NCI-H446 (cell line): ENCODE measurements at places on chromosomes 3 and 15.

- DNase-seq, result no peak
Measured at GRCh38 chr3:59839283-59839682, 789.5 kb upstream of the CFAP20DC start.

DNA sequence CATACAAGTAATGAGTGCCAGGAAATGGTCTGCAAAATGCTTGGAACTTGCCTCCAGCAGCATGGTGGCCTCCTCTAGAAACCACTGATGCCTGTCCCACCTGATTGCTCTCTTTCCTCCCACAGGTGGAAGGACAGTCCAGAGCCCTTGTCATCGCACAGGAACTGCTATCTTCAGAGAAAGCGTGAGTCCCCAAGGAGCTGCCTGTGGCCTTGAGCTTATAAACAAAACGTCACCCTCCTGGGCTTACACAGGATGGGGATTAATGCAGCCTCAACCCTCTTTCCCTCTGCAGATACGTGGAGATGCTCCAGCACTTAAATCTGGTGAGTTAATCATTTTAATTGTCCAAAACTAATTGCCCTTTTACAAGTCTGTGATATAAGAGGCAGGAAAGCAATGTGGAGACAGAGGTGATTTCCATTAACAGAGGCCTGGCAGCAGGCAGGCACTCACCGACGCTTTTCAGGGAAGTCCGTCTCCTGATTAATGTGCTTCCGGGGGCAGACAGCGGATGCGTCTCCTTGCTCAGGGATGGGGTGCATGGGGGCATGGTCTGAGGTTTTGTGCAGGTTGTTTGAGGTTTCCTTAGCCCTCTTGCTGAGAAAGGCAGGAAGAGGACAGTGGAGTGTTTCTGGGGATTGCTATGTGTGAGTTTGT is 61.8 kb downstream of the FGD5 start:
- DNase-seq, result no peak

DNA sequence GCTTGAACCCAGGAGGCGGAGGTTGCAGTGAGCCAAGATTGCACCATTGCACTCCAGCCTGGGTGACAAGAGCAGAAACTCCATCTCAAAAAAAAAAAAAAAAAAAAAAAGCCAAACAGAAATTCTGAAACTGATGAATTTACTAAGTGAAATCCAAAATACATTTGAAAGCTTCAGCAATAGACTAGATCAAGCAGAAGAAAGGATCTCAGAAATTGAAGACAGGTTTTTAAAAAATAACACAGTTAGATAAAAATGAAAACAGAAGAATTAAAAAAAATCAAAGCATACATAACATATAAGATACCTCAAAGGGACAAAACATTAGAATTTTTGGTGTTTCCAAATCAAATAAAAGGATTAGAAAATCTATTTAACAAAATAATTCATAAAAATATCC is 114.4 kb downstream of the TP63 start:
- no peak for DNase-seq

DNA sequence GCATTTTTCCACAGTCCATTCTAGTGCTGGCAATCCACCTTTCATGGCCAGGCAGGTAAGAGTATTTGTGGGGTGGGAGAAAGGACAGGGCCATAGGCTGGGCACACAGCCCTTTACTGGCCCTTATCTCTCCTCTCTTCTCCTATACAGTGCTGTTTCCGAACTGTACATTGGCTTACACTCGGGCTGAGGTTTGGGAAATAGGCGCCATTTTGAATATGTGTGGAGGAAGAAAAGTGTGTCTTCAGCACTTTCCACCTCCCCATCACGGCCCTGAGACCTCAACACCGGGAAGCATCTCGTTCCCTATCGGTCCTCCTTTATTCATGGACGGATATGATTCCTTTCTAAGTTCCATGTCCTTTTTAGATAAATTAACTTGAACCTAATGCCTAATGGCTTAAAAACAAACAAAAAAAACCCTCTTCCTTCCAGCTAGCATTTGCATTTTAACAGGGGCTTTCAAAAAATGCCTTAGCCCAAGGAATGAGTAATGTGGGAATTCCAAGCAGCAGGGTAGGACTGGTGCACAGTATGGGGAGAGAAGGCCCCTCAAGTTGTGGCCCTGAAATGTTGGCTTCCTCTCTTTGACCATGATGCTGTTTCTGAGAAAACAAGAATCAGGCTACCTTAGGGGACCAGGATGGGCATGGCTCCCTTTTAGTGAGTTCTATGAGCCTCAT is 24.5 kb downstream of the CD86 start:
- no peak for DNase-seq

- no peak for DNase-seq
Measured at GRCh38 chr15:89805241-89806209, 9.1 kb downstream of the ANPEP start.

DNA sequence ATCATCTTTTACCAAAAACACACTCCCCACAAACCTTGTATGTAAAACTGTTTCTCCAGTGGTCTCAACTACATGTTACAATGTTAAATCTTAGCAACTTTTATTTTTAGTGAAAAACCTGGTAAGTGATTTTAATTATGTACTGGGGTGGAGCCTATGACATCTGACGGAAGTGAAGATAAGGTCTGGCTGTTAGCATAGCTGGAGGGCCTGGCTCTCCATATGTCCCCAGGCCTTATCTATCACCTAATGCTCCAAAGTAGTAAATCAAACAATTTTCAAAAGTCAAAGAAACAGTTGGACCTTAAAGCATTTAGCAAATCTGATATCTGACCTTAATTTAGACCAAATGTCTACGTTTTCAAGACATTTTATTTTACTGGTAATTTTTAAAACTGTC is 173.6 kb upstream of the SMAD3 start:
- no peak for DNase-seq

GRCh38 chr3:176174060-176174459 is 1023.2 kb downstream of the TBL1XR1 start:
- DNase-seq, result no peak

DNA sequence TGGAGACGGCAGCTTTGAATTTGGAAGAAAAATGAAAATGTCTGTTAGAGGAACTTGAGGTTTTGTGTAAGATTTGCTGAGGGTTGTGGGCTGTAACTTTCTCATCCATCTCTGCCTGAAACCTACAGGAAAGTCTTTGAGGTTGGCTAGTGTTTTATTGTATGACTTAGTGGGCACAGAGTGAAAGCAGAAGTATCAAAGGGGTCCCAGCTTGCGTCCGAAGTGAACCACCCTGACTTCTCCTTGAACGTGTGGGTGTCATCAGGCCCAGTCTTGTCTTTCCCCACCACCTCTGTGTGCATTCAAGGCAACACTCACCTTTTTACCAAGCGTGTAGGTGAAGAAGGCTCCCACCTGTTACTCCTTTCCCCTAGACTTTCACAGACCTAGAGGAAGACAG is 682.1 kb upstream of the CFAP20DC start:
- DNase-seq, result no peak

GRCh38 chr15:75036212-75036616 is 12.8 kb downstream of the PPCDC start:
- no peak for DNase-seq

- no peak for DNase-seq
Measured at GRCh38 chr3:23376516-23377248, 173.6 kb downstream of the UBE2E2 start.

DNA sequence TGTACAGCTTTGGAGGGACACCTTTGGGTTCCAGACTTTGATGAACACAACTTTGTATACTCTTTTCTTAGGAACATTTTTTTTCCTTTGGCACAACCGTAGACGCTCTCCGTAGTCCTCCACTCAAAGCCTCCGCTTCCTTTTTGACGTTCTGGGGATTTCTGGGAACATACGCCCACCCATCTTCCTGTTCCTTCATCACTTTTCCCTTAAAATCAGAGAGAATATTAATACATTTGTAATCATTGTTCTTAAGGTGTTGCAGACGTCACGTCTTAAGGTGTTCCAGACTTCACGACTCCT is 405 bp upstream of the SPG21 start:
- no peak for DNase-seq

DNA sequence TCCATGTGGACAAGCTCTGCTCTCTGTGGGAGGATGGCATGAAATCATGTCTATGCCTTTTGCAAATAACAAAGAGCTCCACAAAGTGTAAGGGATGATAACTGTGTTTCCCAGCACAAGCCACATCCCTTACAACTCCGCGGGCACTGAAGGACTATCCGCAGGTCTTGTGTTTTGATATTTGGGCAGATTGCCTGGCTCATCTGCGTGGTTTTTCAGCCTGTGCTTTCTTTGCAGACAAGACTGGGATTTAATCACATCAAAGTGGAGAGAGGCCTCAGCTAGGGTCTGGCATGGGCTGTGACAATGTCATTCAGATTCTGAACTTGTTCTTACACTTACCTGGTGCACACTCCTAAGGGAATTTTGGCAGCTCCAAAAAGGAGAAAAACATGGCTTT is 30.2 kb upstream of the CA12 start:
- no peak for DNase-seq

GRCh38 chr3:193029800-193030199 is 112.1 kb upstream of the MB21D2 start:
- DNase-seq, result no peak

DNA sequence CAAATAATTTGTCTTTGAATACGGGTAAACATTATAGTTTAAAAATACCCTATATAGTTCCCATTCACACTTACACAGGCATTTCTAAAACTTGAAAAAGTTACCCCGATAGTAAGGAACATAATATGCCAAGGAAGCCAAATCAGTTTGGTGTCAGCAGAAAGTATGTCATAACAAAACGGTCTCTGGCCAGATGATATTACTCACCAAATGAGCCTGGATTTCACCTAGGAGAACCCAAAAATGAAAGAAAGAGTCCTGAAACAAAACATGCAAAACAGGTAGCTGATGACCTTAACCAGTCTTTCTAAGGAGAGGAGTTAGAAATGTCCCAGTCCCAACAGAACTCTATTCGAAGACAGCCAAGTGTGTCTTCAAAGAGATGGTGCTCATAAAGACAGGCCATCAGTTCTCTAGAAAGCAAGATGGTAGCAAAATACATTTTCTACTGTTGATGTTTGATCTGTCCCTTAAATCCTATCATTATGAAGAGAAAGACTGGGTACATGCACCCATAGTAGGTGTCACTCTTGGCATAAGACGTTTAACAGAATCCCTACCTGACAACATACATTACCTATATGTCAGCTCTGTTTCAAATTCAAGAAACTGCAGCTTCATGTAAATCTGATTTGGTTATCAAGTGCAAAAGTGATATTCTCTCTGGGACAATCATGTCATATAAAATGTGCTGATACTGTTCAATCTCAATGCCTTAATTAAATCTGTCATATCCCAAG is 942.5 kb downstream of the ROBO1 start:
- no peak for DNase-seq

DNA sequence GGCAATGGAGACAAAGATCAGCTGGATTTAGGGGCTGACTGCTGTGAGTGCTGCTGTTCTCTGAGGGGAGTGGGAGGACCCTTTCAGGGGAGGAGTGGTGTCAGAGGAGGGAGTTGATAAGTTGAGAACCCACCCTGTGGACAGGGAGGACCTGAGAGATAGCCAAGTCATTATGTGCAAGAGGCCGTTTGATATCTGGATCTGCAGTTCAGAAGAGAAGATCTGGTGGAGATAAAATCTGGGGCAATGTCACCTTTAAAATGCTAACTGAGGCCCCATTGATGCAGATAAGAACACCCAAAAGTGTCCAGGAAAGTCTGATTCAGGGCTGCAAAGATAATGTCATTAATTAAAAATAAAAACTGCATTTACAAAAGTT is 256.1 kb upstream of the HES1 start:
- no peak for DNase-seq

DNA sequence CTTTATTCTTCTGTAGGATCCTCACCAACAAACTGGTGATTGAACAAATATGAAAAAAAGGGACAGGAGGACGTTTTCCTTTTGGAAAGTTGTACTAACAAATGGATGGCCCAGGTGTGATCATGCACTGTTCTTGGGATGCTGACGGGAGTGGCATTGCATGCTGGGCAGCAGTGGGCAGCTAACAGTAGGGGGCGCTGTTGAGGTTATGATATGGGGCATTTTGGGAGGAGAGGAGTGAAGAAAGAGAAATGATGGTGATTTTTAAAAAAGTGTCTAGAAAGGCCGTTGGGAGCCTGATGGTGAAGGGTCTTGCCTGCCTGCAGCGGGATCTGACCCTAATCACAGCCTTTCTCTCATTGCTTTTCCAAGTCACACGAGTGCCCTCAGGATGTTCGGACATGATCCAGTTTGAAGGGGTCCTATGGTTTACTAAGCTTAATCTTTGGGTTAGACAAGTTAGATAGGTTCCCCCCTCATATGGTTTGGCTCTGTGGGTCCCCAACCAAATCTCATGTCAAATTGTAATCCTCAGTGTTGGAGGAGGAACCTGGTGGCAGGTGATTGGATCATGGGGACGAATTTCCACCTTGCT is 46.2 kb upstream of the PRTG start:
- no peak for DNase-seq

- DNase-seq, result no peak
Measured at GRCh38 chr3:65252266-65252665, 564.5 kb upstream of the ADAMTS9 start.

DNA sequence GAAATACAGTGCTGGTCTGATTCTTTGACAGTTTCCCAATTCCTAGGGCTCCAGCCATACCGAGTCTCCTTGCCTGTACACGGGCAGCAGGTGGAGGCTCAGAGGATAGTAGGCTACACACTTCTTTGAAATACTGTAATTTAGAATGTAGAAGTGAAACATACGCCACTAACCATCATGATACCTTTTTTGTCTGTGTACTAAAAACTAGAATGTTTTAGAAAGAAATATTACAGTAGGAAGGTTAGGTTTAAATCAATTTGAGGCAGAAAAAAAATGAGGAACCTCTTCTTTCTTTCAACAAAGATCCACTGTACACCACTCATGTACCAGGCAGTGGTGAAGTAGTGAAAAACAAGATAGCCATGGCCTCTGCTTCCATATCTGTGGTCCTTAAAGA is 354.7 kb downstream of the MCTP2 start:
- DNase-seq, result no peak

DNA sequence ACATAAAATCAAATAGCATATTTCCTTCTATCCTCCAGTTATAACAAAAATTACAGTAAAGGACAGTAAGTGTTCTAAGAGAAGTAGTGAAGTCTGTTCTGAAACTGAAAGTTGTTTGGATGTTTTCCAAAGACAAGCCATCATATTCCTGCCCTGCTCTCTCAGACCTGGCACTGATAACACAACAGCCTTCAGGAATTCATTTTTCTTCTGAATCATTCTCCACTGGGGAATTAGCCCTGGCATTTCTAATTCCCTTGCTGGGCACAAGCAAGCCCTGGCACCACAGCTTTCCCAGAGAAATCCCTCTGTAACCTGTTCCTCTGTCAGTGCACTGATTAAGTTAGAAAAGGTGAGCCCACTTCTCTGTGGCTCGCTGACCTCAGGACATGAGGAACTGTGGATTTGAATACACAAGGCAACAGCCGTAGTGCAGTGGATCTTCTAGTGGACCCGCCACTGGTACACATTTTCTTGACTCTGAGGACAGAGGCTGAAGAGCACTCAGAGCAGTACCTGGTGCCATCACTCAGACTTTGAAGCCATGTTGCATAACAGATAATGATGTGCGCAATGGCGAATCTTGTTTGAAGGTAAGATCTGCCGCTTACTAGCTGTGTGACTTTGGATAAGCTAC is 61.6 kb downstream of the WWTR1 start:
- peak; percentile 82 for DNase-seq

GRCh38 chr15:70442616-70443321 is 320.6 kb downstream of the UACA start:
- DNase-seq, result no peak
